Adrenal gland (tissue), 19 donors: ENCODE measurements at places on chromosomes 11 and 22. TPM values are rescaled to one million over a fixed set of nuclear protein-coding genes. Genes with fewer than 3 reads are reported as not detected.

GRCh38 chr11:90849312-90849711, 626.5 kb upstream of the CHORDC1 start:
- H3K4me1 ChIP-seq = no peaks in the 10 kb centered on the region
- no peaks in the 10 kb centered on the region for H3K36me3 ChIP-seq
- no peak overlapping the region for H3K27ac ChIP-seq
- no peak overlapping the region for H3K4me3 ChIP-seq

GRCh38 chr11:117909611-117910382, 19.4 kb downstream of the TMPRSS13 start:
- H3K4me3 ChIP-seq = no peak overlapping the region
- H3K4me1 ChIP-seq = peaks cover 33% of the 10 kb centered on the region
- H3K36me3 ChIP-seq = no peaks in the 10 kb centered on the region
- no peak overlapping the region for H3K27ac ChIP-seq
- peak; percentile 75 for DNase-seq

DNA sequence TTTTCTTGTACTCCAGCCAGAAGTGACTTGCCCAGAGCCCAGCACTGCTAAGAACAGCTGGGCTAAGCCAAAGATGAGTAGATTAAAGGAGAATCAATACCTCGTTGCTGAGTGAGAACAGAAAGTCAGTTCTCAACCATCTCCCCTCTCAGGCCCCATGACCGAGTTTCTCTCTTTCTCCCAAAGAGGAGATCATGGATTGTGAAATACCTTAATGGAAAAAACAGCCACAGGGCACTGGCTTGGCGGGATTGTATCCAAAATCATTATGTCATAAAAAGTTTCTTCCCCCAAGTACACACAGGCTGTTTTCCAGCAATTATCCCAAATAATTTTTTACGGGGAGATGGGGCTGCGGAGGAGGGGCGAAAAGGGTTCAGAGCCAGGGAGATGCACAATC, 111.8 kb upstream of the TMEM45B start:
- DNase-seq = no peak
- no peak overlapping the region for H3K27ac ChIP-seq
- H3K27me3 ChIP-seq = no peaks in the 10 kb centered on the region
- no peak overlapping the region for H3K4me3 ChIP-seq

DNA sequence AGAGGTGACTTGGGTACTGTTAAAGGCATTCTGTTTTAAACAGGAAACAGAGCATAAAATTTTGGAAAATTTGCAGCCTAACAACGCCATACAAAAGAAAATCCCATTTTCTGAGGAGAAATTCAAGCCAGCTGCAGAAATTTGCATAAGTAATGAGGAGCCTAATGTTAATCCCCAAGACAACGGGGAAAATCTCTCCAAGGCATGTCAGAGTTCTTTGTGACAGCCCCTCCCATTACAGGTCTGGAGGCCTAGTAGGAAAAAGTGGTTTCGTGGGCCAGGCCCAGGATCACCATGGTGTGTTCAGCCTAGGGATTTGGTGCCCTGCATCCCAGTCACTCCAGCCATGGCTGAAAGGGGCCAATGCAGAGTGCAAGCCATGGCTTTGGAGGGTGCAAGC, 1333.1 kb upstream of the TENM4 start:
- DNase-seq = no peak
- H3K4me1 ChIP-seq = no peaks in the 10 kb centered on the region

- no peak overlapping the region for H3K27ac ChIP-seq
- no peak for DNase-seq
- H3K4me1 ChIP-seq = no peaks in the 10 kb centered on the region
- no peaks in the 10 kb centered on the region for H3K36me3 ChIP-seq
These were observed 1461.2 kb downstream of the TBC1D22A start for GRCh38 chr22:48223488-48224190.

GRCh38 chr11:83292709-83293456, 6.7 kb upstream of the CCDC90B start:
- DNase-seq = peak; percentile 73
- no peak overlapping the region for H3K4me3 ChIP-seq
- no peaks in the 10 kb centered on the region for H3K27me3 ChIP-seq
- H3K4me1 ChIP-seq = no peaks in the 10 kb centered on the region
- H3K27ac ChIP-seq = no peak overlapping the region
- H3K36me3 ChIP-seq = no peaks in the 10 kb centered on the region

DNA sequence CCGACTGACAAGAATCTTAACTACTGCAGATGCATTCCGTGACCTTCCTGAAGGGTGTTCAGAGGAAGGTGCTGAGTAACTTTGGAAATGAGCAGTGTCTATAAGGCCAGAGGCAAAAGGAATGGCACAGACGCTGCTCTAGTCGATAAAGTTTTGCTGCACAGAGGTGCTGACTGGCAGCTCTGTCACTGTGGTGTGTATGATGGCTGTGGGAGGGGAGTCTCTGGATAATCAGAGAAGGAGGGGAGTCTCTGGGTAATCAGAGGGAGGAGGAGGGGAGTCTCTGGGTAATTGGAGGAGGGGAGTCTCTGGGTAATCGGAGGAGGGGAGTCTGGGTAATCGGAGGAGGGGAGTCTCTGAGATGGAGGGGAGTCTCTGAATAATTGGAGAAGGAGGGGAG, 18.4 kb downstream of the PTDSS2 start:
- DNase-seq = no peak
- peaks cover 21% of the 10 kb centered on the region for H3K4me1 ChIP-seq
- H3K27ac ChIP-seq = peak overlapping the region; percentile 6
- H3K4me3 ChIP-seq = peak overlapping the region; percentile 24
- H3K27me3 ChIP-seq = no peaks in the 10 kb centered on the region

- H3K4me3 ChIP-seq = no peak overlapping the region
- no peaks in the 10 kb centered on the region for H3K36me3 ChIP-seq
- no peak overlapping the region for H3K27ac ChIP-seq
- H3K27me3 ChIP-seq = no peaks in the 10 kb centered on the region
- H3K4me1 ChIP-seq = no peaks in the 10 kb centered on the region
These were observed 24.0 kb upstream of the GNB1L start for GRCh38 chr22:19878461-19879245.

DNA sequence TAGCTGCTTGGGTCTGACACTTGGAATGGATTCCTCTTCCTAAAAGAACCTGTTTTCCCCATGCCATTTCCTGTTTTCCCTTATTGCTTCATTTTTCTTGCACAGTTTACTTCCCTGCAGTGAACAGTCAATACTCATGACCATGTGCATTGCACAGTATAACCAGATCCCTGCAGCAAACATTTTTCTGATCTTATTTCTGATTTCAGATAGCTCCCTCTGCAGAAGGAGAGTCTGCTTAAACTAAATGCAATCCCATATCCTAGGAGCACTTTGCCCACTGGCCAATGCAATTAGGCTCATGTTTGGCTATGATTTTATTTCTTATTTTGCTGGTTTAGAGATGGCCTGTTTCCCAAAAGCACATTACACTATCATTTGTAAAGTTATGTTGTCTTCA, 96.7 kb upstream of the CD44 start:
- H3K27me3 ChIP-seq = no peaks in the 10 kb centered on the region
- H3K36me3 ChIP-seq = no peaks in the 10 kb centered on the region
- H3K4me1 ChIP-seq = no peaks in the 10 kb centered on the region
- H3K27ac ChIP-seq = no peak overlapping the region
- no peak overlapping the region for H3K4me3 ChIP-seq

DNA sequence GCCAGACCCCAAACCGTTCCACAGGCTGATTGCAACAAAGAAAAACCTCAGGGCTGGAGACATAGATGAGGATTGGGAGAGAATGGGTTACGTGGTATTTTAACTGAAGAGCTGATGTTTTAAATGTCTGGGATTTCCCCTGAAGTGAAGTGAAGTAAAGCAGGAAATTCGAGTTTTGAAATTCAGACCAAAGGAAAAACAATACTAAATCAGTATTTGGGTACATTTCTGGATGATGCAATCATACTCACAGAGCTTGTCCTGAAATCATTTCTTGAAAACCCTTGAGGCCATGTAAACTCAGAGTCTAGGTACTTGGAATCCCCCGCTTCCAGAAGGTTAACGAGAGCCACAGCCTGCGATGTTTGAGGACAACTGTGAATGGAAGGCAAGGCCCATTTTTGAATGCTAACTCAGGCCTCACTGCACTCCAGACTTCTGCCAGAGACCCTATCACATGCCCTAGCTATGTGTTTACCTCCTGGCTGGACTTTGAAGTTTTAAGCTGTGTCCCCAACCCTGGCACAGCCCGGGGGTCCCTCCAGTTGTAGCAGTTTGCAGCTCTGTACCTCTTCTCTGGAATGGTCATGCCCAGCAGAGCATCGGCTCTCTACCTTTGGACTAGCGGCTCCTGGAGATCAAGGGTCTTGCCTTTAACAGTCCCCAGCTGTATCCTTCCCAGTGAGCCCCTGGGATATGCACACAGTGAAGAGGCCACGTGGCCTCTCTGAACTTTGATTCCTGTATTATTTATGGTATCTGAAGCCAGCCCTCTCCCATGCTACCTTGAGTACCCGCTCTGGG, 5.4 kb upstream of the FTH1 start:
- peak overlapping the region; percentile 86 for H3K27ac ChIP-seq
- no peak for DNase-seq
- H3K27me3 ChIP-seq = no peaks in the 10 kb centered on the region
- peak overlapping the region; percentile 32 for H3K4me3 ChIP-seq
- H3K4me1 ChIP-seq = peaks cover 43% of the 10 kb centered on the region

- DNase-seq = peak; percentile 70
- no peak overlapping the region for H3K27ac ChIP-seq
- no peaks in the 10 kb centered on the region for H3K27me3 ChIP-seq
- no peaks in the 10 kb centered on the region for H3K36me3 ChIP-seq
- peaks cover 6% of the 10 kb centered on the region for H3K4me1 ChIP-seq
These were observed 69.4 kb upstream of the FGF3 start for GRCh38 chr11:69888483-69889181.

GRCh38 chr11:120224972-120225909, 14.4 kb downstream of the OAF start:
- no peak for DNase-seq
- no peak overlapping the region for H3K4me3 ChIP-seq
- H3K4me1 ChIP-seq = peaks cover 10% of the 10 kb centered on the region
- H3K36me3 ChIP-seq = no peaks in the 10 kb centered on the region
- no peaks in the 10 kb centered on the region for H3K27me3 ChIP-seq

DNA sequence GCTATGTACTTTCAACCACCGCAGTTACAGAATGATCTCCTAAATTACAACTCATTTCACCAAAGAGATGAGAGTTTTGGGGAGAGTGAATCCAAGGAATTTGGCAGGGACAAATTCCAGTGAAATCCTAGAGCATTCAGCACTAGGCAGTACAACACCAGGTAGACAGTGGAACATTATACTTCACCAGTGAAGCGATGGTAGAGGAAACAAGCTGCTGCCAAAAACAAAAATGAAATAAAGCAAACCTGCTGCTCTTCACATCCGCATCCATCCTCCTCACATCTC, 16.9 kb downstream of the SMCO4 start:
- no peak for DNase-seq
- no peak overlapping the region for H3K27ac ChIP-seq
- H3K4me1 ChIP-seq = peaks cover 42% of the 10 kb centered on the region
- H3K4me3 ChIP-seq = no peak overlapping the region
- no peaks in the 10 kb centered on the region for H3K36me3 ChIP-seq
- no peaks in the 10 kb centered on the region for H3K27me3 ChIP-seq

DNA sequence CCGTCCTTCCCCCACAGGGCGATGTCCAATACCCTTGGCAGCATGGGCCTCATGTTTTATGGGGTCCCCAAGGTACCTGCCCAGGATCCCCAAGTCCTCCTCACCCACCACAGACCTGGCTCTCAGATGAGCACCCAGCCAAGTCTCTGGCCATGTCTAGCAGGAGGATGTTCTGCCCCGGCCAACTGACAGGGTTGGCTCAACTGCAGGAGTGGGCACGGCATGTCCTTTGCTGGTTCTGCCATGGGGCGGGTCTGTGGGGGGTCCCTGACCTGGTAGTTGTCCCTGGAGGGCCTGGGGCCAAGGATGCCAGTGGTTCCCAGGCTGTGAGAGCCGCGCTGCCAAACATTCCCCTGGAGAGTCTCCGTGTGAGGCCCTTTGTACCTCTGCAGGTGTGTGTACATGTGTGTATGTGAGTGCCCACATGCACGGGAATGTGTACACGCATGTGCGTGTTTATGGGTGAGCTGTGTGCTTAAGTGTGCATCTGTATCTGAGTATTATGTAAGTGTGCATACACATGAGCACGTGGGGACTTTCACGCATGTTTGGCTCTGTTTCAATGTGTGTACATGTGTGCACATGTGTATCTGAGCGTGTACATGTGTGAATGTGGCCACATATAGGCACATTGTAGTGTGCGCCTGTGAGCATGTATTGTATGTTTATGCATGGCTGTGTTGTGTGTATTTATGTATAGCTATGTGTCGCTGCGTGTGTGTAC, 85.5 kb downstream of the KCNQ1 start:
- peaks cover 14% of the 10 kb centered on the region for H3K36me3 ChIP-seq
- H3K4me3 ChIP-seq = no peak overlapping the region
- no peaks in the 10 kb centered on the region for H3K27me3 ChIP-seq
- peaks cover 48% of the 10 kb centered on the region for H3K4me1 ChIP-seq
- H3K27ac ChIP-seq = no peak overlapping the region

DNA sequence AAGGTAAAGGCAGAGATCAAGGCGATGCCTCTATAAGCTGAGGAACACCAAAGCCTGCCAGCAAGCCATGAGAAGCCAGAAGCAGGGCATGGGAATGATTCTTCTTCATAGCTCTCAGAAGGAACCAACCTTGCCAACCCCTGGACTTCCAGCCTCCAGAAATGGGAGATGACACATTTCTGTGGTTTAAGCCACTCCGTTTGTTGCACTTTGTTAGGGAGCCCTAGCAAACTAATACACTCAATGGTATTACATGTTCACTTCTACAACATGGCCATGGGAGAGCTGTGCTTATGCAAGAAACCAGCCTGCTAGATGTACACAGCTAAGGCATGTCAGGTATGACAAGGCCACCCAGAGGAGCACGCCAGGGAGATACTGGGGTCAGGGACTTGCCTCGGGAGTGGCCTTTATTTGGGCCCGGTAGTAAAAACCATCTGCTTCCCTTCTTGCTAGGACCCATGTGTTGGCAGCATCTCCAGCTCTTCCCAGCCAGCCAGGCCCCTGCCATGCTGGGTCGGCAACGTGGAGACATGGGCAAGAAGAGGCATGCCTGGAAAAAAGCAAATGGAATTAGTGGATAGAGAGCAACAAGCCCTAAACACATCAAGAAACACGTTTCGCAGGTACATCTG, 3.6 kb downstream of the C11orf16 start:
- DNase-seq = no peak
- H3K36me3 ChIP-seq = no peaks in the 10 kb centered on the region
- H3K4me1 ChIP-seq = no peaks in the 10 kb centered on the region
- no peak overlapping the region for H3K27ac ChIP-seq
- no peaks in the 10 kb centered on the region for H3K27me3 ChIP-seq

- no peaks in the 10 kb centered on the region for H3K27me3 ChIP-seq
- H3K4me3 ChIP-seq = no peak overlapping the region
- no peak overlapping the region for H3K27ac ChIP-seq
- no peaks in the 10 kb centered on the region for H3K36me3 ChIP-seq
These were observed 13.3 kb downstream of the SERPIND1 start for GRCh38 chr22:20787223-20787622.

- H3K27ac ChIP-seq = no peak overlapping the region
- H3K36me3 ChIP-seq = no peaks in the 10 kb centered on the region
- H3K4me3 ChIP-seq = no peak overlapping the region
- no peak for DNase-seq
These were observed 39.9 kb downstream of the KCNC1 start for GRCh38 chr11:17774232-17775034.

MS4A3 gene
- not detected for total RNA-seq

OR52I1 gene
- not detected for total RNA-seq

TSG101 gene
- total RNA-seq = 120 TPM

SRSF8 gene
- total RNA-seq = 29.4 TPM

MUC5B gene
- 0.93 TPM for total RNA-seq

PDE2A gene
- 56.8 TPM for total RNA-seq

KCNJ4 gene
- 0.35 TPM for total RNA-seq

SRRD gene
- total RNA-seq = 11.8 TPM

GAB4 gene
- not detected for total RNA-seq

CDC45 gene
- 7.7 TPM for total RNA-seq
